ENCODE measurements at places on chromosomes 4 and X.

- DNase-seq: no peak
Observed at GRCh38 chr4:116101321-116101720, 984.1 kb downstream of the TRAM1L1 start.

DNA sequence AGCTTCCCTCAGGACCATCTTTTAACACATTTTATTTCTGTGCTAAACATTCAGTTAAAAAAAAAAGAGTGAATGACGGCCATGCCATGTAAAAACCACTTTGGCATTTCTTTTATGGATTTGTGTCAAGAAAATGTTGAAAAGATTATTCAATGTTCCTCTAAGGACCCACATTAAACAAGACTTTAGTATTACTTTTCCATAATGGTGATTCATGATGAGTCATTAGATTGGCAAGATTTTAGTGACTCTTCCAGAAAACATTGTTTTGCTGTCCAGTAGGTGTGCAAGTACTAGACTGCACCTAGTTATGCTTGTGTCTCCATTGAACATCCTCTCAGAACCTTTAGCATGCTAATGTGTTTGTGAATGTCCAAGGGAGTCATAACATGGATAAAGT, 748.6 kb downstream of the STPG2 start:
- DNase-seq: no peak

- peak; percentile 67 for DNase-seq
Observed at GRCh38 chr4:163591614-163592020, 97.1 kb downstream of the TMA16 start.

DNA sequence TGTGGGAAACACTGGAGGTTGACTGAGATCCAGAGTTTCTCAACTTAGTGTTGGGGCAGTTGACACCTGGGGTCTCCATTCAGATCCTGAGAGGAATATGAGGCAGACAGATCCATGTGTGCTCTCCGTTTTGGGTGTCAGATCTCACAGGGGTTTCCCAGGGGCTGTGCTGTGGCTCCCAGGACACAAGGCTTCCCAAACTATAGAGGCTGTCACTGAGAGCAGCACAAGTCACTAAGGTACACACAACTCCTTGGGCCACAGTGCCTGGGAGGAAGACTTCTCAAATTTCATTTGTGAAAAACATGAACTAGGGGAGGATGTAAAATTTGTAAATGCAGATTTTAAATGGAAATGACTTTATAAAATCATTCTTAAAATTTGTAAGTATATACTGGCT, 363.6 kb downstream of the FBXO8 start:
- DNase-seq: no peak

DNA sequence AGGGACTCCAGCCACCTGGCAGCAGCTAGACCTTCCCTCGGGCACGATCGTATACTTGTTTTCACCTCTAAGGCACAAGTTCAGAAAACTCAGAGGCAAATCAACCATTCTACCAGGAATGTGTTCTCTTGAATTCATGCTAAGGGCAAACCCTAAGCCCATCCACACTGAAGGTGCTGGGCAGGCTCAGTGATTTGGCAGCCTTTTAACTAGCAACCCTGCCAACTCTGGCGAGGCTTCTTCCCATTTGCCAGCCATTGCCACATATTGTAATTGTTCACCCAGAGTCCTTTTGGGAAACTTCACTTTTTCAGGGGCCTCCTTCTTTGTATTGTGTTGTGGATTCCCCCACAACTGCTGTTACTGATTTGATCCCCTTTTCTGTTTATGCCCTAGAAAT, 298.6 kb upstream of the LDB2 start:
- no peak for DNase-seq

- DNase-seq: no peak
Observed at GRCh38 chrX:26442340-26442739, 226.4 kb downstream of the MAGEB5 start.

- peak; percentile 69 for DNase-seq
Observed at GRCh38 chrX:37783305-37783704, 3.4 kb downstream of the CYBB start.

Data from inflammatory macrophage (primary cell).